ENCODE measurements at places on chromosomes 1 and 21. TPM values are rescaled to one million over a fixed set of nuclear protein-coding genes. Genes with fewer than 3 reads are reported as not detected.

Gene LRRC53
- not detected for total RNA-seq

Gene SPRR2A
- not detected for total RNA-seq

Gene PIK3R3
- 7.4 TPM for total RNA-seq

Gene PRPF38B
- 11.9 TPM for total RNA-seq

Gene ATP1A4
- not detected for total RNA-seq
